ENCODE measurements at places on chromosomes 7 and 10.

DNA sequence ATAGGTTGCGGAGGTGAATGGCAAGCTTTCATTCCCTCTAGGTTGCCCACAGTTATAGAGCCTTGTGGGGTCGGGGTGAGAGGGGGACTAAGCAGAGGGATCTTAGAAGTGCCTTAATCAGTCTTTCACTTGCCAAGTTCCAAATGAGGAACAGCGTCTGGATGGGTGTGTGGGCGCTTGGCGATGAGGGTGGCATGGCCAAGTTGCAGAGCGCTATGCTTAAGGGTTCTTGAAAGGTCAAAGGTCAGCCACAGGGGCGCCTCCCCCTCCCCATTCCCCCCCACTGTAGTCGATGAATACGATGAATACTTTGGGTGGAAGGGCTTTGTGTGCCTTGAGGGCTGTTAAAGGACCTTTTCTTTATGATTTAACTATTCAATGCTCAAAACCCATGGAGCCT, 185.0 kb downstream of the TCF7L2 start:
- no peaks in the 10 kb centered on the region for H3K36me3 ChIP-seq
- no peak overlapping the region for H3K4me3 ChIP-seq
- H3K27ac ChIP-seq: no peak overlapping the region
- H3K4me1 ChIP-seq: no peaks in the 10 kb centered on the region
- peaks cover 7% of the 10 kb centered on the region for H3K27me3 ChIP-seq

- no peaks in the 10 kb centered on the region for H3K27me3 ChIP-seq
- DNase-seq: no peak
- H3K36me3 ChIP-seq: peaks cover 22% of the 10 kb centered on the region
- peaks cover 36% of the 10 kb centered on the region for H3K4me1 ChIP-seq
Observed at GRCh38 chr10:7285522-7286322, 125.1 kb downstream of the SFMBT2 start.

DNA sequence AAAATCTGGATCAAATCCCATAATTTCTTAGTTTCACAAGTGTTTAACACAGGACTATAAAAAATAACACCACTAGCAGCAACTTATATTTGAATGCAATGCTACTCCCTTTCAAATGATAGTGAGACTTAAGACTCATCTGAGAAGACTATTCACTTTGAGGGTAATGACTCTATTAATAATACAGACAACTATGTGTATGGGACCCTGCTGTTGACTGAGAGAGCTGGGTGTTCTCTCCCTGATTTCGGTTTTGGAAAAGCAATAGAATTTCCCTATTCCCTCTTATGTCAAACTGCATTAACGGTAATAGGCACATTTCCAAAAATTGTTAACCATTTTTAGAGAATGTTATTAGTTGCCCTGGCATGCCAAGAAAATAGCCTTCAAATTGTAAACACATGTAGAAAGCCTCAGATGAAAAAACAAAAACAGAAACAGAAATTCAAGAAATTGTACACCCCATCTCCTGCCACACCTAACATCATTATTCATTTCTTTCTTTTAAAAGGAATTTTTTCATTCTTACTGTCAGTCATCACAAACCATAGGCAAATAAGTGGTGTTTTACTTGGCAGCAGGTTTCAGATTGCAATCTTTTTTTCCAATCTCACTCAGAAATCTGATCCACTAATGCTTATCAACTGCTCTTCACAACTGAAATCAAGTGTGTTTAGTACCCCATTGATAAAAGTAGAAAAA, 153.7 kb downstream of the TFPI2 start:
- no peak for DNase-seq
- H3K36me3 ChIP-seq: no peaks in the 10 kb centered on the region
- no peaks in the 10 kb centered on the region for H3K27me3 ChIP-seq

GRCh38 chr10:90308223-90308622, 549.6 kb downstream of the HTR7 start:
- H3K36me3 ChIP-seq: no peaks in the 10 kb centered on the region
- H3K27me3 ChIP-seq: no peaks in the 10 kb centered on the region
- H3K27ac ChIP-seq: no peak overlapping the region
- no peak overlapping the region for H3K4me3 ChIP-seq
- no peaks in the 10 kb centered on the region for H3K4me1 ChIP-seq

DNA sequence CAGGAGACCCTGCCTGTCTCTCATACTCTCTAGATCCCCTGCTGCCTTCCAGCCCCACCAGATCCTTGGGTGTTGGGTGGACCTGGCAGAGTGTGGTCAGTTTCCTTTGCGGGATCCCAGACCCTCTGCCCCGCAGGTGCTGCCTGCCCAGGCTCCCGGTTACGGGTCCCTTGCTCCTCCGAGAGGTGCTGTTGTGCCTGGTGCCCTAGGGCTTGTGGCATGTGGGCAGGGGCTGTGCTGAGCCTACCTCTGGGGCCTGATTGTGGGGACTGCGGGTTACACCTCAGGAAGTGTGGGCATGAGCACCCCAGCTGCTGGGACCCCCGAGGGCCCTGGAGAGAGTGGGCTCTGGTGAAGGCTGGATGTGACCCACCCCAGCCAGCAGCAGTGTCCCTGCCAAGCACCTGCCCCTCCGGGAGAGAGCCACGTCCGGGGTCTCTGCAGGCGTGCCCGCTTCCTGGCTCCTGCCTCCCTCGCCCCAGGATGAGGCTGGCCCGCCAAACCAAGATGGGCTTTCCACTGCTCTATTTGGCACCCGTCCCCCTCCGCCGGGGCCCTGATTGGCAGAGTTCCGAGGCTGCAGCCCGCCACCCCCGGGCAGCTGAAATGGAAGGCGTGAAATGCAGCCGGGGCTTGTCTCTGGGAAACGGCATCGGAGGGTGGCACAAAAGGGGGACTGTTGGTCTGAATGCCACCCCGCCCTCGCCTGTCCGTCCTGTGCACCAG, 17.0 kb downstream of the CLIP2 start:
- H3K4me3 ChIP-seq: no peak overlapping the region
- no peak for DNase-seq
- no peaks in the 10 kb centered on the region for H3K36me3 ChIP-seq

DNA sequence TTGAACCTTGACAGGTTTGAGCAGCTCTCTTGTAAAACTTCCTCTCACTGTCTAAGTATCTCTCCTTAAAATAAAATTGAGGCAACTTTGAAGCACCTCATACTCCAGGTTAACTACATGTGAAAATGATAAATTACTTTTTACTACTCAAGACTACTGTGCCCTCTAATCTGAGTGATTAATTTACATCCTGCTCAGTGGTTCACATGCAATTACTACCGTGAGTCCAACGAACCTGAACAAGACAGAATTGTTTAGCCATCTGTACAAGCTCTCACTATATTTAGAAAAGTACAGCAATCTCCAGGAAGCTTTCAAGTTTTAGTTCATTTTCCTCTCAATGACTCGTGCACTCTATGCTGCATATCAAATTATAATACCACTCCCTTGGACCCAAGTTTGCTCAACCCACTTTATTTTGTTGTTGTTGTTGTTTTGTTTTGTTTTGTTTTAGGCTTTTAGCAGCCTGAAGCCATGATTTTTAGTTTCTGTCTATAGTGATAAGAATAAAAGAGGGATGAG, 21.2 kb downstream of the PDE1C start:
- no peaks in the 10 kb centered on the region for H3K4me1 ChIP-seq
- H3K27me3 ChIP-seq: no peaks in the 10 kb centered on the region
- no peak overlapping the region for H3K27ac ChIP-seq
- H3K4me3 ChIP-seq: no peak overlapping the region
- no peaks in the 10 kb centered on the region for H3K36me3 ChIP-seq
- no peak for DNase-seq

DNA sequence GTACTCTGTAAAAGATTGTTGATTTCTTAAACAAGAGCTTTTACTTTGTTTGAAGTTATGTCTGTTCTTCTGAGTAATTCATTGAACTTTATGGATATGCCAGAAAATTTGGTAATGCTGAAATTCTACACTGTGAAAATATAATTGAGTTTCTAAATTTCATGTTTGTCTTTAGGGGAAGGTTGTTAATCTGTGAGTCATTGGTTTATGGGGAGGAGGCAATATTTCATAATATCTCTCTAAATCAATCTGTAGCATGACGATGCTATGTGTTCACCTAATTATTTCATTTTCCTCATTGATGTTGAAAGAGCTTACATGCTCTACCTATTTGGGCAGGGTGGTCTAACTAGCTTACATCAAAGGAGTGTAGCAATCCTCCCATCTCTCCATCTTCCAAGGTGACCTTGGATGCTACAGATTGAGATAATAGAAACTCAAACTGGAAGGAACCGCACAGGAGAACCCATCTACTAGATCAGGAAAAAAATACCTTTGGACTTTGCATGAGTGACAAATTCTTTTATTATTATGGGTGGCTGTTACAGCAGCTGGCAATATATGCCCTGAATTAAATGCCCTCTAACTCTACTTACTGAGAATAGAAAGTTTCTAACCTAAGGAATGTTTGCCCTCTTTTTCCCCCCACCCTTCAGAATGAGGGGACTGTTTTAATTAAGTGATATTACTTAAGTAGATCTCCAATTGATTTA, 8.4 kb upstream of the SNX13 start:
- H3K27ac ChIP-seq: no peak overlapping the region
- H3K4me3 ChIP-seq: no peak overlapping the region
- peaks cover 21% of the 10 kb centered on the region for H3K27me3 ChIP-seq
- peaks cover 21% of the 10 kb centered on the region for H3K4me1 ChIP-seq
- no peaks in the 10 kb centered on the region for H3K36me3 ChIP-seq

- no peaks in the 10 kb centered on the region for H3K36me3 ChIP-seq
- no peaks in the 10 kb centered on the region for H3K27me3 ChIP-seq
- no peak for DNase-seq
- no peak overlapping the region for H3K27ac ChIP-seq
Observed at GRCh38 chr10:12807096-12807755, 194.3 kb downstream of the CCDC3 start.

DNA sequence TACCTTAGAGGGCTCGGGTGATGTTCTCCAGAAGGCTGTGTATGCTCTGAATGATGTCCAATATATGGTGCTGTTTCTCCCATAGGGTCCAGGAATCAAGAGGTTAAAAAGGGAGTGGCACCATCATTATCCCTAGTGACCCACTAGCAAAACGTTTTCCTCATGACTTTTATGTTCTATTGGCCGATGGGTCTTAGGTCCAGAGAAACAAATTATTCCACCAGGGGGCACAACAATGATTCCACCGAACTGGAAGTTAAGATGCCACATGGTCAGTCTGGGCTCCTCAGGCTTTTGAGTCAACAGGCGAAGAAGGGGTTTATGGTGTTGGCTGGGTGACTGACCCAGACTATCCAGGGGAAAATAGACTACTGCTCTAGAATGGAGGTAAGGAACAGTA, 256.1 kb downstream of the COBL start:
- no peak for DNase-seq
- no peak overlapping the region for H3K4me3 ChIP-seq
- H3K4me1 ChIP-seq: no peaks in the 10 kb centered on the region
- peaks cover 7% of the 10 kb centered on the region for H3K27me3 ChIP-seq

DNA sequence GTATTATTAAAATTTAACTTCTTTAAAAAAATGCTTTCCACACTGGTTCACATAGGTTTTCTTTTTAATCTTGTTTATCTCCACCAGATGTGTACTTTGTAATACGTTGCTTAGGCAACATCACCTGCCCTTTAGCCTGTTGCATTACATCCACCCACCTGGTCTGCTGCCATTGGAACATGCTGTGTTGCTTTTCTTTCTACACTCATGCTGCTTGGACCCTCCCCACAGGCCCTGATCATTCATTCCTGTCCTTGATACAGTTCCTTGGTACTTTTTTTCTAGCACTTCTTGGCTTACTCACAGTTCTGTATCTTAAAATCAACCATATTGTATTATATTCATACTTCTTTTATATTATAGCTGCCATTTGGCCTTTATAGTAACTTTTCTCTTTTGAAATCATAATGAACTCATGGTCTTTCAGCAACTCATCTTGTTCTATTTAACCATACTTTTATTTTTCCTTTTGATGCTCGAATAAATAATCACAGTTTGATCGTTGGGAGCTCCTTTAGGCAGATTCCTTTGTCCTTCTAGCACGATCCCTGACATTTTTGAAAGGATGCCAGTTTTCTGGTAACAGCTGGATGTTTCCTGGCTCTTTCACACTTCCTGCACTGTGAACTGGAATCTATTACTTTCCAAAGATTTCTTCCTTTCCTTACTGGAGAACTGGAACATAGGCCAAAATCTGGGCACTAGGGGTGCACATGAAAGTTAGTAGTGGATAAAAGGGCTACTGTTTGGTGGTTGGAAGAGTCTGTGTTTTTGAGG, 125.1 kb downstream of the CDK14 start:
- no peaks in the 10 kb centered on the region for H3K4me1 ChIP-seq
- no peak overlapping the region for H3K4me3 ChIP-seq
- peaks cover 6% of the 10 kb centered on the region for H3K27me3 ChIP-seq

DNA sequence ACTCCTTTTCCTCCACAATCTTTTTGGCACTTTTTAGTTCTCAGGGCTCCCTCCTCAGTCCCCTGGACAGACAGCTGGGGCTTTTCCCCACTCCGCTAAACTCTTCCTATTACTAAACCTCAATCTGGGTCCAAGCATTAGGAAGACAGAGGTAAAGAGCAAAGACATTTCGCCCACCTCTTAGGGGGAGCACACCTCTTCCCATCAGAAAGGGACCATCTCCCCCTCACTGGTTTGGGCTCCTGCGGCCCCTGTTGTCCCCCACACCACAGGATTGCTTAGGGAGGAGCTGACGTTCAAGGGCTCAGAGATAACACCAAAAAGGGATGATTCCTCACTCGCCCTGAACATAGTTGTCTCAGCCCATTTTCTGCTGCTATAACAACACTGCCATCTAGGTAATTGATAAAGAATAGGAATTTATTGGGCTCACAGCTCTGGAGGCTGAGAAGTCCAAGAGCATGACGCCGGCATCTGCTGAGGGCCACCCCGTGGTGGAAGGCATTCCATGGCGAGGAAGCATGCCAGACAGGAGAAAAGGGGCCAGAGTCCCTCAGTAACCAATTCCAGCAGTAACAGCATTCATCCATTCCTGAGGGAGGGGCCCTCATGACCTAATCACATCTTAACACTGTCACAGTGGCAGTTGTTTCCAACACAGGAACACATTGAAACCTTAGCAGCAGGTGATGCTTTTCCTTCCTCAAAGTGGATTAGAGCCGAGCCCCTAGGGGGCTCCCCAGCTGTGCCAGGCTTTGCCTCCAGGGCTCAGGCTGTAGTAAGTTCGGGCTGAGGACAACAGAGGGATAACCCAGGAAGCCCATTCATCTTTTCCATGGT, 209.6 kb downstream of the EBF3 start:
- DNase-seq: no peak
- H3K36me3 ChIP-seq: no peaks in the 10 kb centered on the region
- no peak overlapping the region for H3K4me3 ChIP-seq
- no peak overlapping the region for H3K27ac ChIP-seq
- no peaks in the 10 kb centered on the region for H3K27me3 ChIP-seq

Data from activated T-helper 1 cell treated with anti-CD3 and anti-CD28 coated beads, Interleukin-12 subunit alpha, Interleukin-12 subunit beta, Interleukin-2, Interleukin-4 antibody, amounts not matched to agents 30 ng/mL and 10 ng/mL and 1 ng/mL, durations not matched to agents 14 hours and 24 hours and 36 hours (primary cell).